Activated naive CD4-positive, alpha-beta T cell (primary cell): ENCODE measurements at places on chromosomes 13 and 19.

DNA sequence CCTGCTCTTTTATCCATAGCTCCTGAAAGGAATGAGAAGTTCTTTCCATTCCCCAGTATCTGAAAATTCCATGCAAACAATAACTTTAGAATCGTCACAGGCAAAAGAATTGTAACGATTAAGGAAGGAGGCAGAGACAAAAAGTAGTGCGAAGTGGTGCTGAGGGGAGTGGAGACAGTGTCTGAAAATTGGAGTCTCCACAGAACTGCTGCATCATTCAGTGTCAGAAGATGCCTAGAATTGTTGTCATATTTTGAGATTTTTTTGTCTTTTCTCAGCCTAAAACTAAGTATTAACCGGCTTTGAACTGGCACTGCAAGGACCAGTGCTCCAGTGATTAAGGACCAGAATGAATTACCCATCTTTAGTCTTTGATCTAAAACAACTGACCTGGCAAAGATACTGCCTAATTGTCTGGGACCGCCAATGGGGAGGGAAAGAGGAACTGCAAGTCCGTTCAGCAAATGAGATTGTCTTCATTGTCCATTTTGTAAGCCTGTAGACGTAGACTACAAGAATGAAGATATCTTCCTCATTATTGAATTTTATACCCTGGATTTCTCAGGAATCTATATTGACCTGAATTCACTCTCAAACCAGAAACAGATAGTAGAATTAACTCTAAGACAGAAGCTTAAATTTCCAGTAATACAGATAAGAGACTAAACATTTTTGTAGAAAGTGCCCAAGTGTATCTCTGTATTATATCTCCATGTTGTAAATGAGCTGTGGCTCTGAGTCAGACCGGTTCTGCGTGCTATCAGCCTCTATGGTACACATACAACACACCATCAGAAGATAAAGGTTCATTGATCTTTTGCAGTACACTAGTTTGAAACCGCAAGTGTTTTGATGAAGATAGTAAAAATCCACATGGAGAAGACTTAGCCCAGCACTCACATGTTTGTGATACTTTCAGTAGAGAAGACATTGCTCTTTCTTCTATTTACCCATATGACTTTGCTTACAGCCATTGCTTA, 293.2 kb downstream of the EFNB2 start:
- DNase-seq, result no peak

DNA sequence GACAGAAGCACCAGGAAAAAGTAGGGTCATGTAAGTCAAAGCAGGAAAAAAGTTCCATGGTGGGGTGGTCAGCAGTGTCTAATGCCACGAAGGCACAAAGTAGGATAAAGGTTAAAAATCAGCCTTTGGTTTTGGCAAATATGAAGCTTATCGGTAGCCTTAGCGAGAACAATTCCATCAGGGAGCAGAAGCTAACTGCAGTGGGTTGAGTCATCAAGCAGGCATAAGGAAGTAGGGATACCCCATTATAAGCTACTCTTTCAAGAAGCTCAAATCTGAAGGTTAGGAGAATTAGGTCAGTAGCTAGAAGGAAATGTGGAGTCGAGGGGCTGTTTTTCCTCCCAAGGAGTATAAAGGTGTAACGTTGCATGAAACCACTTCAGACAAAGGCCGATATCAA, 57.5 kb upstream of the USPL1 start:
- DNase-seq, result no peak

DNA sequence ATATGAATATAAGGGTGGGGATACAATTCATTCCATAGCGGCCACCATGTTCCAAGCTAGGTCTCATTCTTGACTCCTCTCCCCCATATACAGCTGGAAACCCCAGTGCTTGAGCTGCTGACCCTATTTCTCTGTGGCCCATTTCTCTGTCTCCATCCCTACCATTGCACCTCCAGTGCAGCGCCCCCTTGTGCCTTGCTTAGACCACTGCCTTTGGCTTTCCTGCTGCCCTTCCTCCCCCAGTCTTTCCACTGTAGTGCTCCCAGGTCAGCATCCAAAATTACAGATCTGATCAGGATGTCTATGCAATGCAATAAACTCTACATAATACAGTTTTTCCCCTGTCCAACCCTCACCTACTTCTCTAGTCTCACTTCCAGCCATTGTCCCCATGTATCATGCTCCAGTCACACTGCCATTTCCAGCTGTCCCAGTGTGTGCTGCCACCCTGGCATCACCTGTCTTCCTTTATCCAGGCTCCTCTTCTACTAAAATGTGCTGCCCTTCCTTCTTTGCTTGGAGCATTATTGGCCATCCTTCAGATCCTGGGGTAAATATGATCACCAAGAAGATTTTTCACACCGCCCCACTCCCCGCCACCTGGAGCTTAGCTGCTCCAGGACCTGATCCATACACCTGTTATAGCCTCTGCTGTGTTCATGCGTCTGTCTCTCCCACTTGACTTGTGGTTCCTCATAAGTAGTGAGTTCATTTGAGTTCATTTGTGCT, 199.4 kb upstream of the IPO5 start:
- no peak for DNase-seq

GRCh38 chr19:14561847-14562351, 10.0 kb downstream of the NDUFB7 start:
- DNase-seq, result no peak

DNA sequence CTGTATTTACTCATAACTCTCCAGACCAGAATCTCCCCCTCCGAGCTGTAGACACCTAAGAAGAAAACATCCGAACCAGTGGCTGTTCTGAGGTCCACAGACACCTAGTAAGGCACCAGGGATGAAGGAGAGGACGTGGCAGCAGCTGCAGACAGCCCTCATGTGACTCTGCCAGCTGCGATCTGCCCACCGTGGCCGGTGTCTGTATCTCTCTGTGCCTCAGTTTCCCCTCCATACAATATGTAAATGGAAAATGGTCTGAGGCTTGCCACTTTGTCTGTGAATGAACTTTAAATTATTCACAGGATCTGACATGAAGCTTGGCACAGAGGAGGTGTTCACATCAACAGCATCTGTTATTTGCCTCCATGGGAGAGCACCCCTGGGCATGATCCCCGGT, 2.4 kb downstream of the CEACAM4 start:
- no peak for DNase-seq

GRCh38 chr13:59885076-59885475, 278.7 kb downstream of the DIAPH3 start:
- no peak for DNase-seq

DNA sequence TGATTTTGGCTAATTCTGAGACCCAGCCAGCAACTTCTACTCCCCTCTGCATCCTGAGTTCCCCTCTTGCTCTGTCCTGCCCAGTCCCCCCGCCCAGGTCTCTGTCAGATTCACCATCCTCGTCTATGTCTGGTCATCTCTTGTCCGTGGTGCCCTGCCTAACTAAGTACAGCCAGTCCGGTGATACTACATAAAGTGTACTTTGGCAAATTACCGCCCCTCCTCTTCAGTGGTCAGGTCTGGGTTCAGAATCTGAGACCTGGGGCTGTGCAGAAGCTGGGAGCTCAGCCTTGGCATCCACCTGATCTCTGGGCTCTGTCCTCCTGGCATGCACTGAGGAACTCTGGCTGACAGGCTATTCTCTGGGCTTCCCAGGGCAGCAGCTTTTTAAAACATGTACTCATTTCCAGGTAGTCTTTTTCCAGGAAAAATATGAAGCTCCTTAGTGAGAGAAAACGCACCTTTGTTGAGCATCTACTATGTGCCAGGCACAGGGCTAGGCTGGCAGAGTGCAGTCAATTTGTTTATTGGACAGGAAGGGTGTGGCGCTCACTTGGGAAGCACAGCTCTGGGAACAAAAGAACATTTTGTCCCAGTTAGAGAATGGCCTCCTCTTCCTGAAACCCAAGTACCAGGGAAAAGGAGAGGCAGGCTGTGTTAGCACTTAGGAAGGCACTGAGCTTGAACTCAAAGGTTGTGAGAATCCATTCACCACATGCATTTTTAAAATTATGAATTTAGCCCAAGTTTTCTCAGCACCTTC, 88.9 kb downstream of the TSHZ3 start:
- DNase-seq, result no peak

DNA sequence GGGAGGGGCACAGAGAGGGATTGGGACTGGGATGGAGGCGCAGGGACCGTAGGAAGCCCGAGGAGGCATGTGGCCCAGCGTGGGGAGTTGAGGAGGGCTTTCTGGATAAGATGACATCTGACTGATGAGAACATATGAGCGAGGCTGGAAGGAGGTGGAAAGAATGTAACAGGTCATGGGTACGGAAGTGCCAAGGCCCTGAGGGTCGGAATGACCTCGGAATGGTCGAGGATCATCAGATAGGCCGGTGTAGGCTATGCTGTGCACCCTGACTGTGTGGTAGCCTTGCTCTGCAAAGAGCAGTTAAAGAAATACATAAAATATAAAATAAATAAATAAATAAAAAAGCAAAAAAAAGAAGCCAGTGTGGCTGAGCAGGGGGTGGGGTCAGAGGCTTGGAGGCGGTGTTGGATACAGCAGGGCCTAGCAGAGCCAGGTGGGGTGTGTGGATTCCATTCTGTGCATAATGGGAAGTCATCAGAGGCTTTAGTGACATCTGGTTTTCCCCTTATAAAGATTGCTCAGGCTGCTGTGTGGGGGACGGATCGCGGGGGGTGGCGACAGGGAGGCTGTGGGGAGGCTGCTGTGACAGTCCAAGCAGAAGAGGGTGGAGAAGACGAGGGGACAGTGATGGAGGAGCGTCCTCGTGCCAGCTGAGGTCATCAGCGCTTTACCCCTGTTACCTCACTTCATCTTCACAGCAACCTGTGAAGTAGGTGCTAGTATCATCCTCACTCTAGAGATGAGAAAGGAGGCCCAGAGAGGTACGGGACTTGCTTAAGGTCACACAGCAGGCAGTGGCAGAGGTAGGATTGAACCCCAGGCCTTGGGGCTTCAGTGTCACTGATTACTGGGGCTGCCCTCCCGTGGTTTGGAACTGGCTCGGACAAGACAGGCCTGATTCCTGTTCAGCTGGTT, 5.0 kb downstream of the PAK4 start:
- DNase-seq, result no peak

DNA sequence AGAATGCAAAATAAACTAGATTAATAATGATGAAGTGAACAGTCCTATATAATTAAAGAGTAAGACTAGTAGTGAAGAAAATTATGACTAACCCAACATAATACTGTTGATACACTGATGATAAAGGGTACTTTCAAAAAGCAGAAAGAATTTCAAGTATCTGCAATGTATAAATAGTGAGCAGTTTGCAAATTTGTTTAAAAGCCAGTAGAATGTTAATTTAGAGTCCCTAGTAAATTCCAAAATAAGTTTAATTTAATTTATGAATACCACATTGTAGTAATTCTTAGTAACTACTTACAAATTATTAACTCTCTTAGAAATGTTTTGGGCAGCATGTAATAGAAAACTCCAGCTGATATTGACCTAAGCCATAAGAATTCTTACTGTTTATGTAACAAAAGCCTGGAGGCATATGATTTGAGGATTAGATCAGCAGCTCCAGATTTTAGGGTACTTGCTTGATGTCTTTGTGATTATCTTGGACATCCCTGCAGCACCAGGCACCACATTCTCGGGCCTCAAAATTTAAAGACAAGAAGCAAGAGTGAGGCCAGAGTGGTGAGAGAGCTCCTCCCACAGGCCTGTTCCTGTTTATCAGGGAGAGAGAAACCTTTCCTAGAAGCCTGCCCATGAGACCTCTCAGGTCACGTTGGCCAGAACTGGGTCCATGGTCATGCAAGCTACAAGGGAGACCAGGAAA, 67.6 kb upstream of the TDRD3 start:
- no peak for DNase-seq

GRCh38 chr19:40815223-40815622, 16.2 kb downstream of the EGLN2 start:
- no peak for DNase-seq

- no peak for DNase-seq
These were observed 1058.2 kb downstream of the PCDH9 start for GRCh38 chr13:66171920-66172319.

DNA sequence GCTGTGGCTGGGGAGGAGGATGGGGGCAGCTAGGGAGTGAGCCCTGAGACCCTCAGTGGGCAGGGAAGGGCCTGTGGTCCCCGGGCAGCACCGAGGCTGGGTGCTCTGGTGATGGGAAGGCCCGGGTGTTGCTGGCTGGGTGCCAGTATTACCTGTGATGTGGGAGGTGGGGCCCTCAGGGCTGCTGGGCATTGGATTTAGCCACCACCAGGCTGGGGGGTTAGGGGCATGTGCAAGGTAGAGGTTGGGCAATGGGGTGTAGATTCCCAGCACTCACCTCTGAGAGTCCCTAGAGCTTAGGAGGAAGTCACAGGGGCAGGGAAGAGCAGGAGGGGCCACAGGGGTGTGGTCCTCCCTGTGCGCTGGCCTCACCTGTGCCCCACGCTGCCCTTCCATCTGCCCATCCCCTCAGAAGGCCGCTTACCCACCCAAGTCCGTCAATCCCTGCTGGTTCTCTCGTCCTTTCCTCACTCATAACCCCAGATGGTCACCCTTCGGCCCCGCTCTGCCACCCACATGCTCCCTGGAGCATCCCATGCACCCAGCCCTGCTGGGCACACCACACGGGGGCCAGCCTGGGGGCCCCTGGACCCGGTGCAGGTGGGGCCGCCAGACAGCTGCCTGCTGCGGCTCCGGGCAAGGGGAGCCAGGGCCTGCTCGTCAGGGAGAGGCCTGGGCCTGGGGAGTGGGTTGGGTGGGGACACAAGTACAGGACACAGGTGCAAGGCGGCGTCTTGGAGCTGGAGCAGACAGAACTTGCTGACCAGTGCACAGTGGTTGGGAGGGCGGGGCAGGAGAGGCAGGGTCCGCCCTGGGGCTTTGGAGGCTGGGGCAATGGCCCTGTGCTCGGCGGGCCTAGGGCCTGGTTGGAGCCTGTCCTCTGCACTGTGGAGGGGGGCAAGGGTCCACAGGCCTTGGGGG, 12.5 kb downstream of the EPN1 start:
- DNase-seq, result no peak

GRCh38 chr19:3253270-3253669, 28.8 kb downstream of the CELF5 start:
- DNase-seq, result no peak

- DNase-seq, result no peak
These were observed 676.2 kb downstream of the GPC5 start for GRCh38 chr13:92074658-92075057.

DNA sequence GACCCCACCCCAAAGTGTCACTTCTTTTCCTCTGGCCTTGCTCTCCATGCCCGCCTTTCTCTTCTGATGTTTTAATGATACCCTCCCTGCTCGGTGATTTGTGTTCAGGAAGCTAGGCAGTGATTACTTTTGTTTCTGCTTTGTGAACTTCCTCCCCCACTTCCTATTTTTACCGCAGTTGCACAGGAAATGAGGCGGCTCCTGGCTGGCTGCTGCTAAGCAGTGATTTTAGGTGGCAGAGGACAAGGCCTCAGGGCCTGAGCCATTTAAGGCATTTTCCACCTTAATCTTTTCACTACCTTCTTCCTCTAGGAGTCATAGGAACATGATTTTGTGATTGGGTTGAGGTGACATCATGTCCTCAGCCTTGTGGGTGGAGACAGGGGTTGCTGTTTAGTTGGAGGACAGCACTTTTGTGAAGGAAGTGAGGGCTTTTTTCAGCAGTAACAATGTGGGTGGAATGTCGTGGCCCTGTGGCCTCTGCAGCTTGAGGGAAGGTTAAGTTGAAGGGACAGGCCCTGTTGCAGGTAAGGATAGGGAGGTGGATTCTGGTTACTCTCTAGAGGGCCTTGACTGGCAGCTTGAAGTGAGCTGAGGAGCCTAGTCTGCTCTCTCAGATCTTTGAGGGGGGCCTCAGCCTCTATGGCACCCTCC, 15.7 kb downstream of the GARRE1 start:
- no peak for DNase-seq
